ENCODE measurements at places on chromosomes 5 and 9. TPM values are rescaled to one million over a fixed set of nuclear protein-coding genes. Genes with fewer than 3 reads are reported as not detected.

LCN1 gene
- total RNA-seq: not detected

DNA sequence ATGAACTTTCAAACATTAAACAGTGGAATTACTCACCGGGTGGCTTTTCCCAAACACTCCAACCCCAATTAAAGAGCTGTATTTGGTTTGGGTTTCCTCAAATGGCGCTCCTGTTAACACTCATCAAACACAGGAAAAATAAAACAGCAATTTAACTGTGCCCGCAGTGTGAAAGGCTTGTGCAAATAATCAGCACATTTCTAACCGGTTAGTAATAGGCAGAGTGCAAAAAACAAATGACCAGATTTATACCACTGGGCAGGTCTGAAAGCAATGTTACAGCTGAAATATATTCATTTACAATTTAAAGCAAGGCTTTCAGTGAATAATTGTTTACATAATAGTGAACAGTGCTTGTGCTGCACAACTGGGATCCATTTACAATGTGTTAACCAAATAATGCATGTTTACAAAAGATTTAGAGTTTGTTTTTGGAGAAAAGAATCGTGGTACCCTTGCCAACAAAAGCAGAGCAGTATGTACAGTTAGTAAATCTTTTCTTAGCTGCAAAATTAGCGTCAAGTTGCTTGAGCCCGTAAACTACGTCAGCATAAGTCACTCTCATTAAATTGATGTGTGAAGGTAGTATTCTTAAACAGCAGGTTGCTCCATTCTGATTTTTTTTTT is 662.9 kb upstream of the ZNF608 start:
- no peak for DNase-seq

DNA sequence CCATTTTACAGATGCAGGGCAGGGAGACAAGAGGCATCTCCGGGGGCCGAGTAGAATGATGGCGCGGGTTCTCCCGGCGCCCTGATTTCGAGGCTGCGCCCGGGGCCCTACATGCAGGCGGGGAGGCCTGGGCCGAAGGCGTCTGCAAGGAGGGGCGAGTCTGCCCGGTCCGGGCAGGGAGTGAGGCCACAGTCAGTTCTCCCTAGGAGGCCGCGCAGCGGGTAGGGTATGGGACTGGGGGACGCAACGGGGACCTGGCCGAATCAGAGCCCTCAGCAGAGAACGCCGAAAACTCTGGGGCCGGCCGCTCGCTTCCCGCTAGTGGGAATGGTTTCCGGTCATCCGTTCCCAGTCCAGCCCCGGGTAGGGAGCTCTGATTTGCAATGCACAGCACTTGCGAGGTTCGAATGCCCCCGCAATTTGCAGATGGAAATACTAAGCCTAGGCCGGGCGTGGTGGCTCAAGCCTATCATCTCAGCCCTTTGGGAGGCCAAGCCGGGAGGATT is 6.4 kb downstream of the TLX3 start:
- DNase-seq: no peak

IFNK gene
- not detected for total RNA-seq

DNA sequence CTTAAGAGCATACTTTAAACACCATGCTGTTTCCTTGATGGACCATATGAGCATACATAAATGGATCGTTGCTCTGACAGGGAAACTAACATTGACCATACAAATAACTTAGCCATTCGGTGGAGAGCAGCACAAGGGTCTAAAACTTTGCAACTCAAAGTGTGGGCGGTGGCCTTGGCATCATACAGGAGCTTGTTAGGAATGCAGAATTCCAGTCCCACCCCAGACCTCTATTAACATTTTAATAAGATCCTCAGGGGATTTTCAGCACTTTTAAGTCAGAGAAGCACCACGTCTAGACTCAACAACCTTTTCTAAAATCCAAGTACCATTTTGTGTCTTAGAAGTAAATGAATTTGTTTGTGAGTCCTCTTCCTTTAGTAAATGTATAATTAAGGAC is 260.9 kb downstream of the EBF1 start:
- no peak for DNase-seq

ZNF367 gene
- total RNA-seq: 8.8 TPM

DNA sequence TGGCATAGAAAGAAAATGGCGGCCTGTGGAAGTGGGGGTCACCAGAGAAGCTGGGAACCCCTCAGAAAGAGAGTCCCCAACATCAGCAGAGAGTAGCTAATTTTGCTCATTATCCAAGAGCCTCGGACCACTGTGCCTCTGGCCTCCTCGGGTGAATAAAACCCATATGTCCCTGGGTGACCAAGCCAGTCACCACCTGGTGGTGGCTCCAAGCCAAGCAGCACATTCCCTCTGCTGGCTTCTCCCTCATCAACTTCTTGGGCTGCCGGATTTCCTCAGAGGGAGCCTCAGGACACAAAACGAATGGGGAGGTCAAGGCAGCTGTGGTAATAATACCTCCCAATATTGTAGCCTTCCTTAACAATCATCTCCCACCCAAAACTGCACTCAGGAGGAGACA is 242.5 kb downstream of the NFIB start:
- no peak for DNase-seq

GRCh38 chr5:4924577-4924976 is 215.6 kb upstream of the ADAMTS16 start:
- DNase-seq: no peak

DNA sequence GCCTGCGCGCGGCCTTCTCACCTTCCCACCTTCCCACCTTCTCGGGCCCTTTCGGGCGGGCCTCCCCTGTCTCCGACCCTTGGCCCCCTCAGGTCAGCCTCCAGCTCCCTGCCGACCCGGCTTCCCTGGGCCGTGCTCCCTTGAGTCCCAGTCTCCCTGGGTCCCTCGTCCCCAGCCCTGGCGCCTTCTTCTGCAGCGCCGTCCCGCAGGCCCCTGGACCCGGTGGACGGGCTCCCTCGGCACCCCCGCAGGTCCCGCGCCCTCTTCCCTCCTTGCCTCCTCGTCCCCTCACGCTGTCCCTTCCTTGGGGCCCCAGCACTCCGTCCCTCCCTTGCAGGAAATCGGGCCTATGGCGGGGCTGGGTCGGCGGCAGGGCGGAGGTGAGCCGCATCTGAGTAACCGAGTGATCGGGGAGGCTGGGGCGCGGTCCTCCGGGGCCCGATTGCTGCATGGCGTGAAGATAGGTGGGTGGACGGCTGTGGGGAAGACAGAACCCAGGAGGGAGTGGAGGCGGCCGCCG is 7.6 kb downstream of the ARPC5L start:
- DNase-seq: peak; percentile 53

DNA sequence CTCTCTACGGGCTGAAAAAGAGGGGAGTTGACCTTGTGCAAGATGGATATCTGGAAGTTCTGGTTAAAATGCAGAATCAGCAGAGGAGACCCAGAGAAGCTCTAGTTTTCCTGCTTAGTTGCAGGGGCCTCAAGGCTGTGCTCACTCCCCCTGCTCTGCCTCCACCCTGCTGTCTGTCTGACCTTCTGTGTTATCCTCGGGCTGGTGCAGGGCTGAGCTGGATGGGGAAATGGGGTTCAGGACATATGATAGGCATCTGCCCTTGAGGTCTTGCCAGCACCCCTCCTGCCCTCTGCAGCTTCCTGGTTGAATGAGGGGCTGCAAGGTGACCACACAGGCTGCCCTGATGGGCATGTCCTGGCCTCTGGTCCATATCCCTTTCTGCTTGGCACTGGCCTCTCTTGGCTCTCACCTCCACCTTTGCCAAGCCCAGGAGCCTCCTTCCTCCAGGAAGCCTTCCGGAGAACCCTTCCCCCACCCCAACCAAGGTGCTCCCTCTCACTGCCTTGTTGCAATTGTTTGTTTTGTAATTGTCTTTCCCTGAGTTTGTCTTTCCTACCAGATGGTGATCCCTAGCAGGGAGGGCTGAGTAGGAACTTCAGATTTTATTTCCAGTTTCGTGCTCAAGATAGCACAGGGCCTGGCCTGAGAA is 1.3 kb downstream of the TMEM268 start:
- no peak for DNase-seq
